ENCODE measurements at places on chromosomes 5 and 9.

DNA sequence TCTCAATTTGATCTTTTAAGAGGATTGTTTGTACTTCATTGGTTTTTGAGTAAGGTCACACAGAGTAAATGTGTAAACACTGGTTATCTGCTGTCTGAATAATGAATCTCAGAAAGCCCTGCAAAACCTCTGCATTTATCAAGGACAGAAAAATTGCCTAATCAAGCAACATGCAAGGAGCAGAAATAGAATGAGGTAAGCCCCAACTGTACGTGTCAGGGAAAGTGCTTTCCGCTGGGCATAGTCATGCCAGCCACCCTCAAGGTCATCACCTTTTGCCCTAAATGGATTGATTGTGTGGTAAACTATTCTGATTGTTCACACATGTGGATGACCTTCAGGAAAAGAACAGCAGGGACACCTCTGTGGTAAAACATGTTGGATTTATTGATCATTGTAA is 376.9 kb upstream of the KCNN2 start:
- DNase-seq, result no peak

GRCh38 chr5:75044406-75044805 is 8.0 kb downstream of the GCNT4 start:
- DNase-seq, result no peak

DNA sequence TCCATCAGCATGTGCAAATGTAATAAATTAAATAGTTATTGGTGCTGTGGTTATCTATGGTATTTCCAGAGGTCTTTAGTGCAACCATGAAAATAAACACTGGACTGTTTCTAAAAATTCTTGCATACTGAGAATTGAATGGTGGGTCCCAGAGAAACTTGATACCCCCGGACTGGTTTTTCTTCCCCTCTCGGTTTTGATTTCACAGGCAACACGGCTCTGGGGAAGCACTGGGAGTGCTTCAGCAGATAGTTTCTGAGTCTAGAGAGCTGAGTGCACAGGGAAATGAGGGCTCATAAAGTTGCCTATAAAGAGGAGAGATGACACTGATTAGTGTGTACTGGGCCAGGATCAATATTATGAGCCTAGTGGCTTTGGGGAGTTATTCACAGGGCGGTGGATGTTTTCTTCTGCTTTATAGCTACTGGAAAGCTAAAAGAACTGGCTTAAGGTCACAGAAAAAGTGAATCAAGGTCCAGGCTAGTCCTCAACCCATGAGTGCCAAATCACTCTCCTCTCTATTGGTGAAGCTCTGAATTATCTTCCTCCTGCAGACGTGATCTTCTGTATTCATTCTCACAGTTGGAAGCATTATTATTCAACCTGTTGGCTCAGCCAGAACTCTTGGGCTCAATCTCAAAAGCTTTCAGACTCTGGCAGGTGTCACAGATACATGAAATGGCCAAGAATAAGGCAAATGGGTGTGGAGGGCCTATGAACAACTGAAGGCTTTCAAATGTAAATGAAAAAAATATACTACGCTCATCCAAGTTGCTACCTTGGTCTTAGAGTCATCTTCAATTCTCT is 170.2 kb upstream of the HMHB1 start:
- no peak for DNase-seq

- DNase-seq, result no peak
Observed at GRCh38 chr9:90508940-90509339, 133.7 kb downstream of the DIRAS2 start.

GRCh38 chr5:159102311-159102934 is 2.7 kb upstream of the EBF1 start:
- no peak for DNase-seq

GRCh38 chr5:176545737-176546509 is 3.2 kb upstream of the CDHR2 start:
- DNase-seq, result no peak

DNA sequence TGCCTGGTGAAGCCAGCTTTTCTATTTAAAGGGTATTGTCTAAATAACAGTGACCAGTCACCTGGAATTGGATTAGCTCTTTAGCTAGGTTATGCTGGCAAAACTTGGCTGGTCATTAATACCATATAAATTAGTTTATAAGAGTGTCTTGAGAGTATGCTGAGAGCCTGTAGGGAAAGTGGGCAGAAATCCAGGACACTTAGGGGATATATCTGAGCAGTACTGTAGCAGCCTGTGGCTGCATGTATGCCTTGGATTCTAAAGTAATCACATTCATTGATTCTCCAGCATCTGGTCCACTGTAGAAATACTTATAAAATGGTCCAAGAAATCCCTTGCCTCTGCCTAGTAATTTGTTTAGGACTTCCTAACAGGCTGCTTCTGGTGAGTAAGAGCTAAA is 288.9 kb upstream of the DMAC1 start:
- DNase-seq, result no peak

- DNase-seq, result no peak
Observed at GRCh38 chr5:98360548-98360947, 412.9 kb upstream of the RGMB start.

GRCh38 chr5:142746532-142747433 is 23.4 kb upstream of the ARHGAP26 start:
- DNase-seq, result no peak

DNA sequence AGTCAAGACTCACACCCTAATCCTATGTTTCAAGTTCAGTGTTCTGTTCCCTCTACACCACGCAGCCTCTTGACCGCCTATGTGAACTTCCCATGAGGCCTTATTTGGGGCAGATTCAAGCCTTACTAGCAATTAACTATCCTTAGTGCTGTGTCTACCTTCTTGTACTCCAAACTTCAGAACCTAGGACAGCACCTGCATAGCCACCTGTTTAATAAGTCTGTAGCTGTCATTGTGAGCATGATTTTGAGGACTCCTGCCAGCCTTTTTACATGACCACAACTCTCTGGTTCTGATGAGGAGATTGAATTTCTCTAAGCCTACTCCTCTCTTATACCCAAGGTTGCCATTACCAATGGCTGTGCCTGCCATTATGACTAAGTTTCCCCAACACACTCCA is 50.8 kb upstream of the PCSK1 start:
- no peak for DNase-seq

DNA sequence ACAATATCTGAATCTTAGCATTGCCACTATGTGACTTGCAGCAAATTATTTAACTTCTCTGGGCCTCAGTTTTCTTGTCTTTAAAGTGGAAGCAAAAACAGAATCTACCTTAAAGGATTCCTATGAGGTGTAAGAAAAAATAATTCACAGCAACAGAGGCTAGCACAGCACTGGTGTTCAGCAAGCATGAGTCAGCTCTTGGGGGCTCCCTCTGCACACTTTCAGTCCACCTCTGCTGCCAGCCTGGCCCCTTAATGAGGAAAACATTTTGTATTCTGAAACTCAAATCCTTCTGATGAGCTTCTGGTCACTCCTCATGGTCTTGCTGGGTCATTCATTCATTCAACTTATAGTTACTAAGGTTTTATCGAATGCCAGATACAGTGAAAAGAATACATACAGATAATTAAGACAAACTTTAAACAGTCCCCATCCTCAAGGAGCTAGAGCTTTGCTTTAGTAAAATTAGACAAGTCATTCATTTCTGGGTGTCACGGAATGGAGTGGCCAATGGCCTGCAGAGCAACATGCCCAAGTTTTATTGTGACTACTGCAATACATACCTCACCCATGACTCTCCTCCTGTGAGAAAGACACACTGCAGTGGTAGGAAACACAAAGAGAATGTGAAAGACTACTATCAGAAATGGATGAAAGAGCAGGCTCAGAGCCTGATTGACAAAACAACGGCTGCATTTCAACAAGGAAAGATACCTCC is 26.8 kb upstream of the IQGAP2 start:
- DNase-seq, result no peak

- no peak for DNase-seq
Observed at GRCh38 chr9:82513242-82513751, 524.7 kb downstream of the SPATA31D1 start.
